Panc1 (cell line): ENCODE measurements at places on chromosomes 2 and 18. TPM values are rescaled to one million over a fixed set of nuclear protein-coding genes. Genes with fewer than 3 reads are reported as not detected.

The SLC9A2 gene
- total RNA-seq, result 4.1 TPM

The KCTD1 gene
- total RNA-seq, result 34.4 TPM

- DNase-seq, result no peak
Observed at GRCh38 chr2:120736202-120736623, 545 bp downstream of the GLI2 start.

DNA sequence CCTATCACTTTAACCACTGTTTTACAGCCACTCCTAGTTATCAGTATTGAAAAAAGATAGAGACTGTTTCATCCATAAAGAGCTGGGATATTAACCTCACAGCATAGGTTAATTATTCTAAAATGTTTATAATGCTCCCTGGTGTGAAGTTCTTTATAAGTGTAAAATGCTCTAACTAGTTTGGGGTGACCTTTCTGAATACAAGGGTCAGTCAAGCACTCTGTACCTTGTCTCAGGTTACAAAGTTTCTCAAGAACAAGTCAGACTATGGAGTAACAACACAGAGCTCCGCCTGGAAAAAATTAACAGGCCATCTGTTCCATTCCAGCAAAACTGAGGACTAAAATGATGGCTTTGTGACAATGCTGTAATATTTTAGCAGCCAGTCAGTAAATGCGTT, 107.4 kb downstream of the NOL4 start:
- DNase-seq, result no peak

DNA sequence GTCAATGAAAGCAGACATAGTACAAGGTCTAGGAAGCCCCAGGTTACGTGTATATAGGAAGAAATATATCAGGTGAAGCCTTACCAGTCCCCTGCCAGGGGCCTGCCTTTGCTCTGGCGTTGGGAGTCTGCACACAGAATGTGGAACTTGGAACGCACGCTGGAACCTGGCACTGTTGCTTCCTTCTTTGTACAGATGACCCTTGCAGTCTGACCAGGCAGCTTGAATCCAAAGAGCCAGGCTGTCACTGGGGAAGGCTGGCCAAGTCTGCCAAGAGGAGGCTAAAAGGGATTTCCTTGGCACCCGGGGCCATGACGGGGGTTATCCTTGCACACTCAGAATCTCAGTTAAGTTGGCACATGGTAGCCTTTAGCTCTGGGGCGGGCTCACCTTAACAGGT, 39.5 kb downstream of the TMEM247 start:
- no peak for DNase-seq

- DNase-seq, result peak; percentile 38
Observed at GRCh38 chr2:48114256-48114655, 208.0 kb upstream of the FBXO11 start.

DNA sequence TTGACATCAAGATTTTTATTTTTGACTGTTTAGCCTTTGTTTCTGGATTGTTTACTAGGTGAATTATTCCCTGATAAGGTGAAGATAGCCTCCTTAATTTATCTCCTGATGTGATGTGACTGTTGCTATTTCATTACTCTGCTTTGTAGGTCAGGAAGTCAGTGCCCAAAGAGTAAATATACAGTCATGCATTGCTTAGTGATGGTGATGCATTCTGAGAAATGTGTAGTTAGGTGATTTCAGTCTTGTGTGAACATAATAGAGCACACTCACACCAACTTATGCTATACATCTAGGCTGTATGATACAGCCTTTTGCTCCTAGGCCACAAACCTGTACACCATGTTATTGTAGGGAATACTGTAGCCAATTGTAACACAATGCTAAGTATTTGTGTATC, 102.4 kb upstream of the THUMPD2 start:
- peak; percentile 57 for DNase-seq
